ENCODE measurements at places on chromosomes 6 and 20.

- DNase-seq: peak; percentile 67
These were observed 107.4 kb downstream of the SCML4 start for GRCh38 chr6:107716688-107717089.

DNA sequence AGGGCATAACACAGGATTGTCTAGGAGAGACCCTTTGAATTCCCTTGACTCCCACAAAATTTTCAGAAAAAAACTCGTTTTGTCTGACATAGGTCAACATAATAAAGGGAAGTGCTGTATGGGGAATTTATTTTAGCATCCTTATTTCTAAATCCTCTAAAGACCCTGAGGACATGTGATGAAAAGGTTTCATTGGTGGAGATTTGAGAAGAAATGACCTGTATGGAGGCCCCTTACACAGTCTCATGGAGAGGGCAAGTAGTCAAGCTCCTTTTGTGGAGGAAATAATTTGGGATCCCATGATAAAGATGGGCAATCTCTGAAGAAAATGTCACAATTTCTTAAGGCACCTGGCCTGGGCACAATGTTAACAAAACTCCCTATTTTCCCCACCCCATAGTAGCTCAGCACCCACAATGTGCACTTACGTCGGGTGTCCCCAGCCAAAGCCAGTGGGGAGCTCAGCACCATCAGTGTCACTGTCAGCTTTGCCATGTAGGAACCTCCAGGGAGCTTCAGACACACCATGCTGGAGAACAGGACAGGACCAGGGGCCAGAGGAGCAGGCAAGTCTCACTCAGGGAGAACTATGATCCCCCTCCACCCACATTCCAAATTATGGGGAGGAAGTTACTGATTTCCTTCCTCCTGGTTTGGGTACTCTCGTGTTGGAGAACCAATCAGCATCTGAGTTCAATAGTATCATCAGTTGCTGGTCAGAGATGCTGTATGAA is at the start of gene HLA-DRB5:
HLA-DRB5 (minus strand) TSS at position 591 of the 734 bp plus-strand sequence; CDS start at position 528, 63 bp downstream.
- no peak for DNase-seq

DNA sequence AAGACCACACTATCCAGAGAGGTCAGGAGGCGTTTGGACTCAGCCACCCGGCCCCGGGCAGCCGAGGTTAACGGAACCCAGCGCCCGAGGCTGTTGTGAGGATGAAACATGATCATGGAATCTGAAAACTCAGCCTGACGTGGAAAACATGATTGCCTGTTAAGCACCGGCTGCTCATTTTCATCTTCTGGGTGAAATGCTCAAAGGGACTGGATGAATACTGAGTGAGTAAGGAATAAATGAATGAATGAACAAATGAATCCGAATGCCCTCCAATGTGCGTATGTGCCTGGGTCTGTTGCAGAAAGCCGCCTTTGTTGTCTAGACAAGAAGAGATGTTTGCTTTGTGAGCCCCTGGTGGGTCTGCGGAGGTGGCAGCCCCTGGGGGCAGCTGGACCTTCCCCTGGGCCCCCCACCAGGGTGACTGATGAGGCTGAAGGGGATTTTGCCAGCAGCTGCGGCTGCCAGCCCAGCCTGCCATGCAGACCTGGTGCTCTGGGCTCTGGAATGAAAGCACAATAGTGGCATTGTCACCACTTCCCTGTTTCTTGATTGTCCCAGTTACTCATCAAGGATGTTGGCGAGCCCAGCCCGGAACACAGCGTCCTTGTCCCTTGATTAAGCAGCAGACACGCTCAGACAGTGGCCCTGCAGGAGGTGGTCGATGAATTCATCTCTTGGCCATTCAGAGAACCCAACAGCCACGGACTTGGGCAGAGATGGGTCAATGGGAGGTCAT is 211.1 kb downstream of the ANKRD60 start:
- no peak for DNase-seq

DNA sequence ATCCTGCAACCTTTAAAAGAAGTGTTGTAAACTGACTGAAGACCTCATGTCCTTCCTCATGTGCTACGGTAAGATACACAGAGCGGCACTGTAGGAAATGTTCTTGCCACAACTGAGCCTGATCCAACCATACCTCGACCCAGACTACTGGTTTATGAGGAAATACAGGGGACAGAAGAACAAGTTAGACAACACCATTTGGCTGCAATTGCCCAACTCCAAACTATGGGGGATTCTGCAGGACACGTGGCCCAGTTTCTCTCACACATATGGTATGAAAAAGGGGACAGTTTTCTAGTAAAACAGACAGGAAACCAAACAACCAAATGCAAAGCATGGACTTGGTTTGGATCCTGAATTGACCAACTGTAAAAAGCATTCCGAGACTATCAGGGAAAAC is 10.5 kb downstream of the PRPH2 start:
- DNase-seq: no peak

GRCh38 chr6:157989541-157990289 is 8.1 kb downstream of the SYNJ2 start:
- DNase-seq: no peak

DNA sequence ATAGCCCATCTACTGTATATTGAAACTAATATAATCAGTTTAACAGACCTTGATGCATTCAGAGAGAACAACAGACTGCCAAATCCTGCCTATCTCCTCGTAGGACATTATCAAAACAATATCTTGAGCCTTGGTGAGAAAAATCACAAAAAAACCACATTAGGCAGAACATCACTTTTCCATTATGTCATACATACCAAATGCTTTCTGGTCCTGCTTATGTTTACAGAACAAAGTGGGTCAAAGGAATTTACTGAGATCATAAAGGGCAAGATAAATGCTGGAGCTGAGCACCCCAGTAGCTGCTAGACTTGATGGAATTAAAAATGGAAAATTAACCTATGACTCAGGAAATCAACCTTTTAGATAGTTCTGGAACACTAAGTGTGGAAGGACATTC is 195.3 kb upstream of the KCNK16 start:
- no peak for DNase-seq

GRCh38 chr6:146860583-146860982 is 261.8 kb downstream of the ADGB start:
- no peak for DNase-seq

DNA sequence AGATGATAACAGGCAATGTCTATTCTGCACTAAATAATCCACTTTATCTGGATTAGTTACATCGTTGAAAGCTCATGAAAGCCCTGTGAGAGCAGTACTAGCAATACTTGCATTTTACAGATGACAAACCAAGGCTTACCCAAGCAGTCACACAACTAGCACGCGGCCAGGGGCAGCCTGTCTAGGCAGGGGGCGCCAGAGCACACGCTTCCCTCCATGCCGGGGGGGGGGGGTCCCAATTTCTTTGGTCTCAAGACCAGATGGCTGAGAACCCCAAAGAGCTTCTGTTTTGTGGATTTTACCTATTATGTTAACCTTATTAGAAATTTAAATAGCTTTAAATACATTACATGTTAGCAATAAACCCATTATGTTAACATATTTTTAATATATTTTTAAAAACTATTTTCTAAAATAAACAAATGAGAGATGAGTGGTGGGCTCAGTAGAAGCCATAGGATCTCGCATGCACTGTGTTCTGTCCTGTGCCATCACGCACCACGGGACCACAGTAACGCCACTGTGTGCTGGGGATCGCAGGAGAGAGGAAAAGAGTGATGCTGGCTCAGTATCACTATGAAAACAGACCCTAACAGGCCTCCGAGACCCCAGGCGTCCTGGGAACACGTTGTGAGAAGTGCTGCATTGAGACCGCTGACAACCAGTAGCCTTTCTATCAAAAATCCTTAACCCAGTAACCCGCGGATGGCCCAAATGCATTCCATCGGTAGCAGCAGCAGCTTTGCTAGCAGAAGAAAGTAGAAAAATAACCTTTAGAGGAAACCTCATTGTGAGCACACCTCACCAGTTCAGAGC is 5.3 kb upstream of the PRR18 start:
- DNase-seq: peak; percentile 20

- no peak for DNase-seq
These were observed 36.5 kb upstream of the BCLAF1 start for GRCh38 chr6:136326038-136326553.

GRCh38 chr20:60071965-60072364 is 113.7 kb downstream of the CDH26 start:
- no peak for DNase-seq

DNA sequence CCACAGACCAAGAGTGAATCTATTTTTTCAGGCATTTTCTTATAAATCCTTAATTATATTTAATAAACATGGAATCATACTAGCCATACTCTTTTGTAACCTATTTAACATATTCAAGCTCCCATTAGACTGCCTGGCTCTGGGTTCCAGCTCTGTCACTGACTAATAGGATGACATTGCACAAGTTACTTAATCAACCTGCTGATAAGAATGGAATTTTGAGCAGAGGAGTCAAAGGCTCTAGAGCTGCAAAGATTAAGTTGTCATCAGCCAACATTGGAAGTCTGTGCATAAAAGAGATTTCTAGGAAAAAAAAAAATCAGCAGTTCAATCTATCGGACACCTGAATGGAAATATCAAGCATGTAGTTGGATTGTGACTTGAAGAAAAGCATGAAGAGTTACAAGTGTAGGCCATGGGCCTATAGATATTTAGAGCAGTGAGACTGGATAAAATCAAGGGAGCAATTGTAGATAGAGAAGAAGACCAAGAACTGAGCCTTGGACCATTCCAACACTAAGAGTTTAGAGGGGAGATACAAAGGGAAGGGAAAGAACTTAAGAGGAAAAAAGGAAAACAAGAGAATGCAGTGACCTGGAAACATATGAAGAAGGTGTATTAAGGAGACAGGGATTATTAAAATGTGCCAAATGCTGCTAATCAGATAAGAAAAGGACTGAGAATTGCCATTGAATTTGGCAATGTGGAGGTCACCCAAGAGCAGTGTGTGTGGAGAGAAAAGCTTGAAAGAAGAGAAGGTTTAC is 11.0 kb upstream of the HINT3 start:
- DNase-seq: no peak

DNA sequence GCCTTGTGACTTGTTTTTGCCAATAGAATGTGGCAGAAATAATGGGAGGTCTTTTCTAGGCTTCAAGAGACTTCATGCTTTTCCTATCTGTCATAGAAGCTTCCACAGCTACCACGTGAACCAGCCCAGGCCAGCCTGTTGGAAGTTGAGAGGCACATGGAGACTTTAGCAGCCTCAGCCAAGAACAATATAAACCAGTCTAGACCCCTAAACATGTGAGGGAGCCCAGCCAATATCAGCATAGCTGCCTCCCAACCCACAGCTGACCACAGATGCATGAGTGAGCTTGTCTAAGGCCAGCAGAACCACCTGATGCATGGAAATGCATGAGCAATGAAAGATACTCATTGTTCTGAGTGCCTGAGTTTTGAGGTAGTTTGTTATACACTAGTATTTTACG is 540.7 kb upstream of the BTBD3 start:
- DNase-seq: no peak

- no peak for DNase-seq
These were observed 36.7 kb upstream of the AKIRIN2 start for GRCh38 chr6:87738744-87739143.
